ENCODE measurements at places on chromosomes 4 and X. TPM values are rescaled to one million over a fixed set of nuclear protein-coding genes. Genes with fewer than 3 reads are reported as not detected.

DNA sequence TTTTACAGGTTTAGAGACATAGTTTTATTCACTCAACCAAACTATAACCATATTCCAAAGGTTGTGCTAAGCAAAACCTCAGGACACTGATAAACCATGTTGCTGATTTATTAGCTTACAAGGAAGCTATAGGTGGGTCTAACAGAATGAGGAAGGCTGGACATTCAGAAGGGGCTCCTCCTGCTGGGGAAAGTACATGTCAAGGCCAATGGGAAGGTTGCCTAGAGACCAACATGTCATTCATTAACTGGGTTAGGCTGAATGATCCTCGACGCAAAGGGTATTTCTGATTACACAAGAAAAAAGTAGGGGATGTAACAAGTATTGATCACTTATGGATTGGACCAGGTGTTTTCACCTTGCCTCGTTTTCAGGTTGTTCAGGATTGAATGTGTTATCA, 30.3 kb downstream of the SLC10A6 start:
- DNase-seq: no peak

Gene UGT2B10
- total RNA-seq: not detected

Gene TEX13C
- total RNA-seq: 2.2 TPM

Gene CXCL6
- 8.4 TPM for total RNA-seq

Gene EFNB1
- total RNA-seq: 40.1 TPM

Gene FGD1
- 6.6 TPM for total RNA-seq

Gene HEPH
- total RNA-seq: 26.4 TPM

Data from prostate gland (tissue), 2 donors.